ENCODE measurements at places on chromosomes 4 and X. TPM values are rescaled to one million over a fixed set of nuclear protein-coding genes. Genes with fewer than 3 reads are reported as not detected.

NAA11 gene
- not detected for total RNA-seq

NWD2 gene
- total RNA-seq = 10.3 TPM

C4orf50 gene
- 1.9 TPM for total RNA-seq

FGFBP1 gene
- total RNA-seq = not detected

EREG gene
- 0.30 TPM for total RNA-seq

ZCCHC12 gene
- 59.2 TPM for total RNA-seq

FAM53A gene
- 1.1 TPM for total RNA-seq

ADGRL3 gene
- 220 TPM for total RNA-seq

CT55 gene
- total RNA-seq = 0.17 TPM

SFRP2 gene
- 28.5 TPM for total RNA-seq

MID1 gene
- 11.9 TPM for total RNA-seq

PSAPL1 gene
- 0.06 TPM for total RNA-seq

PTTG2 gene
- total RNA-seq = 0.28 TPM

MAGEA12 gene
- not detected for total RNA-seq

GPR143 gene
- total RNA-seq = 6.5 TPM

CCDC120 gene
- 3.5 TPM for total RNA-seq

CFAP47 gene
- 10.9 TPM for total RNA-seq

TBX22 gene
- 0.30 TPM for total RNA-seq

GPR119 gene
- total RNA-seq = not detected
